ENCODE measurements at places on chromosomes 7 and 10.
A peak's percentile ranks its signal among the peaks of the same experiment; 100 is the strongest.

GRCh38 chr10:61404751-61405150 lies 48.4 kb downstream of the TMEM26 start:
- DNase-seq = no peak

- DNase-seq = no peak
Observed at GRCh38 chr10:43585046-43585445, 10.6 kb upstream of the ZNF239 start.

DNA sequence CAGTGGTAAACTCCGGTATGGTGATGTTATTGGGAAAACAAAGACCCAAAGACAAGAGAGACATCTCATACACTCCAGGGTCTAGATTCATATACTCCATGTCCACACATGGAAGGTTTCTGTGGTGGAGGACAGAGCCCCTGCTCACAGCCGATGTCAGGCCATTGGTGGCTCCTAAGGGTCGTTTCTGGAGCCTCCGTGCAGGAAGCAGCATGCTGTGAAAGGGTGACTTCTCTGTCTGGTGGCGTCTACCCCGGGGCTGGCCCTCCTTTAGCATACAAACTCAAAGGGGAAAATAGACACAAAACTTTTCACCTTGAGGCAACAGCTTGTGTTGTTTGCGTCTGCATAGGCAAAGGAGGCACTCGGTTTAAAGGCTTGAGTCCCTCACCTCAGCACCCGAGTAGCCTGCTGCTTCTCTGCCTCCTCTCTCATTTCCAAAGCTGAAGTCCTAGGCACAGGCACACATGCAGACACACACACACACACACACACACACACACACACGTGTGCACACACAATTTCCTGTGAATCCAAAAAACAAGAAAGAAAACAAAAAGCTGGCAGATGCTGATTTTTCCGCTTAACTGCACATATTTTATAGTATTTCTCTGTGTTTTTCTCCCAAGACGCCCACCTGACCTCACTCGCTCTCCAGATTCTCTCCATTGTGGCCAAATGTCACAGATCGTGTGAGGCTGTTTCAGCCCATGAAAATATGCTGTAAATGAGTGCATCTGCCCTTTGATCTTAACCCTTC lies 601.4 kb upstream of the MGMT start:
- DNase-seq = no peak

DNA sequence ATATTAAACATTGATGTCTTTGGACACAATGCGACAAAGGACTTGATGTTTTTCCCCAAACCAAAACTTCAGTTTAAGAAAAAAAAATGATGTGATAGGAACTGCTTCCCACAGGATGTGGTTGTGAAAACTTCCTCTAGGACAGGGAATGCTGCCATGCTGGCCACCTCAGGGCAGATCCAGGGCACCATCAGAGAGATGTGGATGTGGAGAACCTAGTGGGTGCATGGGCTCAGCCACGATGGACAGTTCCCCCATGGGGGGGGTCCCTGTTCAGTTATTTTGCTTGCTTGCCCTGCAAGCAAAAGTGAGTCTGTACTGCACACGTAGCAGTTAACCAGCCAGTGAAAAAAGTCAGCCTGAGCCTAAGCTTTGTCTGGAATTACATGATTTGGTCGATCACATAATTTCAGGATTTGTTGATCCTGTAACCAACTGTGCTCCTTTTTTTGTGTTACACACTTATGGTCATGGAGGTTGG lies 36.3 kb downstream of the LAMB4 start:
- no peak for DNase-seq

GRCh38 chr10:71049994-71050393 lies 161.6 kb upstream of the PCBD1 start:
- no peak for DNase-seq

- DNase-seq = no peak
Observed at GRCh38 chr10:79588800-79589199, 21.9 kb upstream of the SFTPA1 start.

DNA sequence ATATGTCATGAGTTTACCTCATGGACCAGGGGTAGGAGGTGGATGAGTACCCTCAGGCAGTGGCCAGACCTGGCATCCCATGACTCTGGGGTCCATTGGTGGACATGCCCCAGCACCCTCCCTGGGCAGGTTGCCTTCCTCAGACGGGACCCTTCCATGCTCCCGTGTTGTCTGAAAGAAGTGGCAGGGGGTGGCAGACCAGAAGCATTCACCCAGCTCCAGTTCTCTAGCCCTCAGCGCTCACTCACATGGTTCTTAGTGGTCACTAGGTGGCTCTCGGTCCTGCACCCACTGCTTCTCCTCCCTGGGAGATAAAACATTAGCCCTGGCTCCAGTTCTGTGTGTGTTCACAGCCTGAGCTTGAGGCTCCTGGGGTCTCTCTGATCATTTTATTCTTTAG lies 6.0 kb downstream of the RBP3 start:
- DNase-seq = no peak

- no peak for DNase-seq
Observed at GRCh38 chr10:89702121-89702480, 711 bp downstream of the KIF20B start.

DNA sequence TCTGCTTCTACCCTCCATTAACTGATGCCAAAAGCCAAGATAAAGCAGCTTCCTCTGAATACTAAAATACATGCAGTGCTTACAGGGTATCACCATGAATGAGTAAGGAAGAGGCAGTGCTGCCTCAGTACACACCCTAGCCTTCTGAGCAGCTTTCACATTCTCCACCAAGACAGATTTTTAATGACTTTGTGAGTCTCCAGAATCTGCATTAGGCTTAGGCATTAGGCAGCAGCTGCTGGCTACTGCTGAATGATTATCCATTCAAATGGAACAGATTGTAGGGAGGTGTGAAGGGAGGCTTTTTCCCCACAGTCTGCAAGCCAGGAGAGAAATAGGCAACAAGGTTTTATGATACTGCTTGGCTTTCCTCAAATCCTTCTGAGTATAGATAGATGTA lies 1226.7 kb upstream of the LRRN3 start:
- no peak for DNase-seq

GRCh38 chr10:126353666-126354065 lies 34.6 kb downstream of the ADAM12 start:
- DNase-seq = no peak

- DNase-seq = no peak
Observed at GRCh38 chr10:119680050-119680449, 28.9 kb downstream of the BAG3 start.

DNA sequence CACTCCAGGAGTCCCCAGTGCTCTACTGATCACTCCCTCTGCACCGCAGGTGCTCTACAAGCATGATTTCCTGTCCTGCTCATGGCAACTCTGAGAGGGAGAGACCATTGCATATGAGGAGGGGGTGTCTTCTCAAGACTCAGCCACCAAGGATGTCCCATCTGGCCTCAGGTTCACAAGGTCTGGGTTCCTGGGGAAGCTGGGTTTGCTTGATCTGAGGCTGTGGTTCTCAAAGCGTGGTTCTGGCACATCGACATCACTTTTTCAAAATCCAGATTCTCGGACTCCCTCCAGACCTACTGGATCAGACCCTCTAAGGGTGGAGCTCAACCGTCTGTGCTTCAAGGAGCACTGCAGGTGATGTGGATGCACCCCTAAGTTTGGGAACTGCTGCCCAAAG lies 247.5 kb downstream of the PLXNA4 start:
- no peak for DNase-seq

- DNase-seq = no peak
Observed at GRCh38 chr10:118218562-118218961, 123.6 kb downstream of the FAM204A start.

DNA sequence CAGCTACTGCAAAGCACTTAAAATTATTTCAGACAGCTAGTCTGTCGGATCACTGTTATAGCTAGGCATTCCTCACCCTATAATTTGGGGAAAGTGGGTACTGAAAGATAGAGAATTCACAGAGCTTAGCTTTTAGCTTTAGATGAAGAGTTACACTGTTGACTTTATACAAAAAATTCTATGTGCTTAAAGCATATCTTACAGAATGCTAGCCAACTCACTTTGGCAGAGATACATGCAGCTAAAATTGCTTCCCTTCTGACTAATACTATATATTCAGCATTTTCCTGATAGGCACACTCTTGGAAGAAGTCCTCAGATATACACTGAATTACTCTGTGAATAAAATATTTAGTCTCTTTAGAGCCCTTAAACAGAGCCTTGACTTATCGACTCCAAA lies 353.5 kb upstream of the STEAP1 start:
- no peak for DNase-seq

GRCh38 chr7:98826387-98826786 lies 43.4 kb downstream of the TMEM130 start:
- peak; percentile 85 for DNase-seq

GRCh38 chr10:129760416-129760815 lies 203.7 kb downstream of the EBF3 start:
- no peak for DNase-seq

- peak; percentile 78 for DNase-seq
Observed at GRCh38 chr7:30470163-30470770, 8.3 kb downstream of the NOD1 start.

- DNase-seq = no peak
Observed at GRCh38 chr10:75115137-75115536, 3.7 kb downstream of the SAMD8 start.

- no peak for DNase-seq
Observed at GRCh38 chr10:3775696-3776551, 9.1 kb downstream of the KLF6 start.

- DNase-seq = no peak
Observed at GRCh38 chr10:45495438-45496152, 121.6 kb downstream of the ALOX5 start.

- DNase-seq = no peak
Observed at GRCh38 chr10:72794260-72794659, 99.3 kb upstream of the OIT3 start.

DNA sequence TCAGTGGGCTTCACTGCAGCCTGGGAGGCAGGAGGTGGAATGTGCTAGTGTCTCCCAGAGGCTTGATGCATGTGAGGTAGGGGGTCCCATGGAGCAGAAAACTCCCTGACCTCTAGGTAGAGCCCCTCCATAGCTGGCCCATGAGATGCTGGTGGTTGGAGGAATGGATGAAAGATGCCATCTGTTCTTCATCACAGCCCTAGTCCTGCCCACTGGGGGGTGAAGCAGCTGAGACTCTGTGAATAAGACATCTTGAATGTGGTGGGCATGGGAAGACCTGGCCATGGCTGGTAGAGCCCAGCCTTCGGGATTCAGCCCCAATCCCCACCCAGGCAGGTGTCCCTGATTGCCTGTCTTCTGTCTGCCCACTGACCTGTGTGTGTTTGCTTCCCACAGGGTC lies 92.5 kb downstream of the COL13A1 start:
- DNase-seq = no peak

DNA sequence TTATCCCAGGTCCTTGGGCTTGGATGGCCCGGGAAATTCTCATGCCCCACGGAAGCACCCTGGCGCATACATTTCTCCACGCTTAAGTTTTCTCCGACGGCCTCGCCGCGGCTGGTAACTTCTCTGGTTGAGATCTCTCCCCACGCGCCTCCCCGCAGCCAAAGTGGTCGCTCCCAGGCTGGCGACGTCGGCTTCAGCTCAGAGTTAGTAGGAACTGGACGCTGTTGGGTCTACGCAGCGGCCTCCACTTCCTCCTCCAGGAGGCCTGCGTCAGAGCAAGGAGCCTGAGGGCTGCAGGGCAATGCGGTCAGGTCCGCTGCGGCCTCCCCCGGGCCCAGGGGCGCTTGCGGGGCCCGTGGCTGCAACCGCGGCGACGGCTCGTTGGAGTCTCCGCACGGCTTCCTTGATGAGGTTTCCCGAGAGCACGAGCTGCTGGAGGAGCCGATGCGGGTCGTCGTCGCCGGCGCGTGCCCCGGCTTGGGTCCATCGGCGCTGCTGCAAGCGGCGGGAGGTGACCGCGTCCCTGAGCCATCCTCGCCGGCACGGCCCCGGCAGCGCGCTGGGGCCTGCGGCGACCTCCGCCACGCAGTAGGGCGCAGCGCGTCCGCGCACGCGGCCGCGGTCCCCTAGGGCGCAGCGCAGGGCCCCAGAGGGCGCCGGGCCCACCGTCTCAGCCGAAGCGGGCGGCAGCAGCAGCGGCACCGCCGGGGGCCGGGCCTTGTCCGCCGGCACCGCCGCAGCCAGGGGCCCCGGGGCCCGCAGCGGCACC lies 744 bp downstream of the FRAT2 start:
- no peak for DNase-seq

DNA sequence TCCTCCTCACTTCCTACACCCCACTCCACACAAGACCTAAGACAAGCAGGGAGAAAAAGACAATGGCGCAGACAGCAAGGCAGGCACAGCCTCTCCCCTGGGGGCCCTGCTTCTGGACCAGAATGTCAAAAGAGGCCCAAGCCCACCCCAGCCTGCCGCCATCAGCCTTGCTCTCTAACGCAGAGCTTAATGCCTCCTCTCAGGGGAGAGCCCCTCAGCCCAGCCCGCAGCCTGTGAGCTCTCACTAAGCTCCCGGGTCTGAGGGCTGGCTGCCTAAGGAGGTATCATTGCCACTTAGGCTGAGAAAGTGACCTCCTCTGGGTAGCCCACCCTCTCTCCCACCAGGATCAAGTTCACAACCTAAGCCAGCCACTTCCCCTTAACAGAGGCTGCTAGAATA lies 16.7 kb downstream of the SLIT1 start:
- DNase-seq = no peak

GRCh38 chr10:125607689-125608290 lies 75.2 kb downstream of the TEX36 start:
- DNase-seq = no peak

DNA sequence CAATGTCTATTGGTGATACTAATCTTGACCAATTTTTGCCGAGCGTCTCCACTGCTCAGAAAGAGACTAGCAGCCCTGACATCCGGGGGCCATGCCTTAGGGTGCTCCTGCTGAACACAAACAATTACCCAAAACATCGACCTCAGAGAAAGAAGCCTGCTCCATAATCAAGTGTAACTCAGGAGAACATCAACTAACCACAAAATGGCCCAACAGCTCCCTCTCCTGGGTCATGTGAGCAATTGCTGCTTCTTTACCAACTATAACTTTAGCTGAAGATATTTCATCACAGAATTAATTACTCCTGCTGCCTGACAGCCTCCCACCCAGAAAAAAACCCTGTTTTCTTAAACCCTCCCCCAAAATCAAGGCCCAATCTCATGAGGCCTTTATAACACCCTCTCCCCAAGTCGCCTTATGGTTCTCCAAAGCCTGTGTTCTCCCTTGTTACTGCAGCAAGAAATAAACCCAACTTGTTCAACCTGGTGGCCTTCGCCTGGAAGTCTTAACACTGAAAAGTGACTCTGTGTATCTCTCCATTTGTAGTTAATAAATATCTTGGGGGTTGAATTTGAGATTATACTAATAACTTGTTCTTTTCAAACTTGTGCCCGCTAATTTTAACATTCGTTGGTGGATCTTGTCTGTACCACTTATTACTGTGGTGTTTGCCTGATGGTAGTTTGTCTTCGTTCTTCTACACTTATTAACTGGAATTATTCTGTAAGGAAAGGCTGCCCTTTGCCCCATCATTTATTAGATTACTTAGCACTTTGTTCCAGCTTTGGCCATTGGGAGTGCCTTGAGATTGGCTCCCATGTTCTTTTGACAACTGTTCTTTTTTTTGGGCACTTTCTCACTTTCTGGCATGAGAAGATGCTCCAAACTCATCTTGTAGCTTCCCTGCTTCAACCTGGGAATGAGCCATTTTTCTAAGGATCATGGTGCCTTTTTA lies 21.2 kb upstream of the RAMP3 start:
- peak; percentile 85 for DNase-seq

Data from DMS79 treated with DMSO at 0.1 percent for 48 hours (cell line).